ENCODE measurements at places on chromosomes 1 and 21. TPM values are rescaled to one million over a fixed set of nuclear protein-coding genes. Genes with fewer than 3 reads are reported as not detected.

DNA sequence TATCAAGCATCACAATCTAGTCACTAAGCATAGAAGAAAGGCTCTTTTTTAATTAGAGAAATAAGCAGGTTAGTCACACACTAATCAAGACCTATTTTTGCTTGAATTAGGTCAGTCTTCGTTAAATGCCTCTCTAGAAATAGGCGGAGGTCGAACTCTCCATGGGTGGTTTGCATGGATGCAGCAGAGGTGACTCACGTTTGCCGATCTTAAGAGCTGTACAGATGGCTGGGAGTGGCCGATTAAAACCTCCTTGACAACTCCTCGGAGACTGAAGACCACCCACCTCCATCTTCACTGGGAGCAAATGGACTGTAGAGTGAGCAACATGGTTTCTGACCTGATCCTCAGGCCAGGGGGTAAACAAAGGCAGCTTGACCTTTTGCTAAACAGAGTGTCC, 249.3 kb downstream of the ZNF648 start:
- no peak for DNase-seq
- peaks cover 15% of the 10 kb centered on the region for H3K4me1 ChIP-seq
- H3K36me3 ChIP-seq, result no peaks in the 10 kb centered on the region

- H3K36me3 ChIP-seq, result no peaks in the 10 kb centered on the region
- H3K4me1 ChIP-seq, result no peaks in the 10 kb centered on the region
- H3K27ac ChIP-seq, result peak within 1 kb of the TSS; percentile 97
- peak within 1 kb of the TSS; percentile 83 for H3K4me3 ChIP-seq
- DNase-seq, result peak; percentile 96
Measured at GRCh38 chr1:156053768-156054499, at the start of gene UBQLN4. Gene UBQLN4, minus strand, starts transcription at chr1:156053798. Its CDS starts 97 bp downstream, at chr1:156053701.

GRCh38 chr1:53116307-53116810, 26.1 kb downstream of the SLC1A7 start:
- H3K4me1 ChIP-seq, result peaks cover 23% of the 10 kb centered on the region
- no peak overlapping the region for H3K4me3 ChIP-seq
- H3K27ac ChIP-seq, result no peak overlapping the region
- no peak for DNase-seq
- peaks cover 11% of the 10 kb centered on the region for H3K27me3 ChIP-seq

- H3K4me1 ChIP-seq, result no peaks in the 10 kb centered on the region
- no peak overlapping the region for H3K27ac ChIP-seq
- H3K27me3 ChIP-seq, result no peaks in the 10 kb centered on the region
Measured at GRCh38 chr1:45568421-45568820, 15.4 kb upstream of the NASP start.

DNA sequence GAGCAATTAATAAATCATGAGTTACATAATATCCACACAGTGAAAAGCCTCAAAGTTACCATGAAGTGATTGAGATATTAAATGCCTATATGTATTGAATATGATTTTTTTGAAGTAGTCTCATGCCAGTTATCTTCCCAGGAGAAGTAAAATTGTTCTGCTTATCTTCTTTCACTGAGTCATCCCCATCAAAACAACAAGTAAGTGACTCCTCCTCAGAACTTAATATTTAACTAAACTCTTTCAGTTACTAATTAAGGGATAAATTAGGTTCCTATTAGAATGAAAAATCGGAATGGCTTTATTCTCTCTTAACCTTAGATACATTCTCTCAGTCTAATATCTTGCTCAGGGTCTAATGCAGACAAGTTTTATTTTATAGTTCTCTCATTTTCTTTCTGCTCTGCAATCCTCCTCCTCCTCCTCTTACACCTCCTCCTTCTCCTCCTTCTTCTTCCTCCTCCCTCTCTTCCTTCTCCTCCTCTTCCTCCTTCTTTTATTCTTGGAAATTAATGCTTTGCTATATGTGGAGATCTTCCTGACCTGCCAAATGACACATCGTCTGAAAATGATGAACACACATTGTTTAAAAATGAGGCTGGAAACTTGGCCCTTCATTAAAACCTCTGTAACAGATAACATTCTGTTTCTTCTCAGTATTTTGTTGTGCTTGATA, 110.9 kb downstream of the RUNX1 start:
- H3K36me3 ChIP-seq, result no peaks in the 10 kb centered on the region
- no peak for DNase-seq
- H3K4me1 ChIP-seq, result peaks cover 16% of the 10 kb centered on the region
- H3K4me3 ChIP-seq, result no peak overlapping the region
- H3K27ac ChIP-seq, result no peak overlapping the region
- H3K27me3 ChIP-seq, result no peaks in the 10 kb centered on the region

- H3K27me3 ChIP-seq, result no peaks in the 10 kb centered on the region
- no peaks in the 10 kb centered on the region for H3K36me3 ChIP-seq
- no peak overlapping the region for H3K4me3 ChIP-seq
- no peak overlapping the region for H3K27ac ChIP-seq
- H3K4me1 ChIP-seq, result no peaks in the 10 kb centered on the region
- peak; percentile 7 for DNase-seq
Measured at GRCh38 chr1:195663549-195664280, 944.5 kb downstream of the KCNT2 start.

DNA sequence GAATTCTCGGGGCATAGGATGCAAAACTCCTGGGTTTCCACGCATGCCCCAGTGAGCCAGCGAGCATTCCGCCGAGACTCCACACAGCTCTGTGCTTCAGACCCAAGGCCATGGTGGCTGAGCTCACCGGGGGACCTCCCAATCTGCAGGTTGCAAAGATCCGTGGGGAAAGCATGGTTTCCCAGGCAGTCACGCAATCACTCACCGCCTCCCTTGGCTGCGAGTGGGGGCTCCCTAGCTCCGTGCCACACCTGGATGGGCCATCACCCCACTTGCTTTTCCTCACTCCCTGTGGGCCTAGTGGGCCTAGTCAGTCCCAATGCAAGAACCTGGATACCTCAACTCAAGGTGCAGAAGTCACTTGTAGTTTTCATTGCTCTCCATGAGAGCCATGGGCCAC, 37.0 kb upstream of the SAMD11 start:
- no peaks in the 10 kb centered on the region for H3K4me1 ChIP-seq
- peaks cover 38% of the 10 kb centered on the region for H3K27me3 ChIP-seq
- no peak for DNase-seq
- H3K27ac ChIP-seq, result no peak overlapping the region
- no peaks in the 10 kb centered on the region for H3K36me3 ChIP-seq
- H3K4me3 ChIP-seq, result no peak overlapping the region

DNA sequence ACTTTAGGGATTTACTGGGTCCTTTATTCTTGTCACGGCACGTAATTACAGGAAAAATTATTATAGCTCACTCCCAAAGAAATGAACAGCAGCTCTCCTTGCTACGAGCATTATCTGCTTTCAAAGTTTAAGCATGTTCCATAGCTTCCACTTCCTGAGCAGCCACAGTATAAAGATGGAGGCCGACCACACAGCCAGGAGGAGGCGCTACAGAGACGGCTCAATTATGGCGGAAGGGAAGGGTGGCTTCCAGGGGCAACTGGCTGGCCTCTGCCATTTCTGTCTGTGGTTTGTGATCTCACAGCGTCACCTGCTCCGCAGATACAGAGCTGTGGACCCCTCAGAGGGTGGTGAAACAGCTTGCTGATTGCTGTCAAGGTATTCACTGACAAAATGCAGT, 212.3 kb upstream of the GREM2 start:
- no peaks in the 10 kb centered on the region for H3K4me1 ChIP-seq
- no peaks in the 10 kb centered on the region for H3K27me3 ChIP-seq
- no peak overlapping the region for H3K27ac ChIP-seq
- H3K4me3 ChIP-seq, result no peak overlapping the region
- DNase-seq, result no peak

DNA sequence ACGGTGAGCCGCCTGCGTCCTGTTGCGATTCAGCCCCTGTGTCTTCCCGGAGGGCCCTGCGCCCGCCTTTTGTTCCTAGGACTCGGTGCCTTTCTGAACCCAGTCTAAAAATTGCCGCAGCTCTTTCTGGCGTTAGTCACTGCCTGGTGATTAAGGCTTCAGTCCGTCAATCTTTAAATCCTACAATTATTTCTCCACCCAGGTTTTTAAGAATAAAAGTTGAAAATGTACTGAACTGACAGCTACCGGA, 16.2 kb upstream of the PDXK start:
- H3K27ac ChIP-seq, result peak overlapping the region; percentile 65
- H3K4me3 ChIP-seq, result no peak overlapping the region
- H3K27me3 ChIP-seq, result no peaks in the 10 kb centered on the region
- H3K36me3 ChIP-seq, result no peaks in the 10 kb centered on the region
- no peak for DNase-seq

DNA sequence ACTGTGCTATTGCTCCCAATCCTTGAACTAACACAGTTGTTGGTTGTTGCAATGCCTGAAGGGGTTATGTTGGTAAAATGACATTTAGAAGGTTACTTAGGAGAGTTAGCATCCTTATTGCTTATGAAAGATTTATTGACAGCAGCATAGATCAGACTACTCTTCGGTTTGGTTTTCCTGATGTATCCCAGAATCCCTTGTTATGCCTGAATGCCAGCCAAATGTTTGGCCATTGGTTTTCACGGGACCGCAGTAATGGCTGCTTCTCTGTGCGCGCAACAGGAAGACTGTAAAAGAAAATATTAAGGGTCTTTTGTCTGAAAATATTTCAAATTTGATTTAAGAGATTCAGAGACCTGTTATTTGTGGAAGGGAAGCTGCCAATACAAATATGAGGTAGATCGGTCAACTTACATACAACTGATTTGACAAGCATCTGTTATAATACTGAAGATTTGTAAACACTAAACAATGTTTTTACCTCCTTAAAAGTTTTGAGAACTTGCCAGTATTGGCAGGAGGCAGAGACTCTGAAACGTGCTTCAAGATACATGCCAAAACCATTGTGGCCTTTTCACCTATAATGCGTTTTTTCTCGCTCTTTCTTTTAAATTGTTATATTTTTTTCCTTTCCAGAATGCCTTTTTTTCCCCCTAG, 8.3 kb downstream of the NFIA start:
- no peak for DNase-seq
- H3K4me1 ChIP-seq, result no peaks in the 10 kb centered on the region
- H3K4me3 ChIP-seq, result no peak overlapping the region
- no peak overlapping the region for H3K27ac ChIP-seq
- no peaks in the 10 kb centered on the region for H3K27me3 ChIP-seq

DNA sequence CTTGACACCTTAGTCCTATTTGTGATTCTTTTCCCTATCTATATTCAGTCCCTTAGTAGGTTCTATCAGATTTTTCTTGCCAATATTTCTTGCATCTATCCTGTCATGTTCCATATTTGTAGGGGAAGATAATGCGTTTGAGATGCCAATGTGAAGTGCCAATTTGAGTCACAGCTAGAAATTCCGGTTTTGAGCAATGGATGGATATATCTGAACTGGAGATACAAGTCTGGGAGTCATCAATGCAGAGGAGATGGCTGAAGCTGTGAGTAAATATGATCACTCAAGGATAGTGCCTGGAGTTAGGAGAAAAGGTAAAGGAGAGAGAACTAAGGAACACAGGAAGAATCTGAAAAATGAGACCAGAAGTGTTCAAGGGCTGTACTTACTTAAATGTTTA, 93.8 kb downstream of the COQ8A start:
- no peak overlapping the region for H3K4me3 ChIP-seq
- no peak for DNase-seq
- H3K27ac ChIP-seq, result no peak overlapping the region
- H3K36me3 ChIP-seq, result no peaks in the 10 kb centered on the region
- no peaks in the 10 kb centered on the region for H3K27me3 ChIP-seq

- H3K27ac ChIP-seq, result peak overlapping the region; percentile 95
- H3K4me1 ChIP-seq, result peaks cover 53% of the 10 kb centered on the region
- peak; percentile 81 for DNase-seq
- H3K4me3 ChIP-seq, result no peak overlapping the region
- H3K27me3 ChIP-seq, result no peaks in the 10 kb centered on the region
Measured at GRCh38 chr1:10686404-10687040, 109.9 kb downstream of the CASZ1 start.

GRCh38 chr1:230758709-230759368, 11.7 kb downstream of the CAPN9 start:
- no peaks in the 10 kb centered on the region for H3K36me3 ChIP-seq
- H3K27ac ChIP-seq, result peak overlapping the region; percentile 45
- H3K4me3 ChIP-seq, result no peak overlapping the region
- DNase-seq, result peak; percentile 49
- H3K27me3 ChIP-seq, result no peaks in the 10 kb centered on the region

GRCh38 chr1:220950576-220950975, 71.3 kb downstream of the HLX start:
- H3K27ac ChIP-seq, result no peak overlapping the region
- DNase-seq, result no peak
- H3K4me1 ChIP-seq, result no peaks in the 10 kb centered on the region
- H3K27me3 ChIP-seq, result no peaks in the 10 kb centered on the region
- no peaks in the 10 kb centered on the region for H3K36me3 ChIP-seq

GRCh38 chr1:20124456-20125057, 5.2 kb upstream of the PLA2G2D start:
- no peaks in the 10 kb centered on the region for H3K27me3 ChIP-seq
- no peak overlapping the region for H3K4me3 ChIP-seq
- DNase-seq, result peak; percentile 57
- H3K4me1 ChIP-seq, result no peaks in the 10 kb centered on the region
- H3K36me3 ChIP-seq, result no peaks in the 10 kb centered on the region

GRCh38 chr1:243470502-243470901, 214.7 kb downstream of the SDCCAG8 start:
- H3K4me1 ChIP-seq, result no peaks in the 10 kb centered on the region
- no peaks in the 10 kb centered on the region for H3K36me3 ChIP-seq
- DNase-seq, result no peak
- H3K4me3 ChIP-seq, result no peak overlapping the region

- H3K27ac ChIP-seq, result no peak overlapping the region
- no peaks in the 10 kb centered on the region for H3K4me1 ChIP-seq
- H3K4me3 ChIP-seq, result no peak overlapping the region
Measured at GRCh38 chr1:245546875-245547274, 392.1 kb downstream of the KIF26B start.

GRCh38 chr1:23126801-23127200, 41.9 kb downstream of the LUZP1 start:
- DNase-seq, result no peak
- H3K4me3 ChIP-seq, result no peak overlapping the region
- H3K36me3 ChIP-seq, result no peaks in the 10 kb centered on the region
- no peak overlapping the region for H3K27ac ChIP-seq
- peaks cover 22% of the 10 kb centered on the region for H3K4me1 ChIP-seq
- no peaks in the 10 kb centered on the region for H3K27me3 ChIP-seq

- DNase-seq, result no peak
- no peaks in the 10 kb centered on the region for H3K36me3 ChIP-seq
- no peak overlapping the region for H3K4me3 ChIP-seq
- H3K27ac ChIP-seq, result no peak overlapping the region
- peaks cover 7% of the 10 kb centered on the region for H3K4me1 ChIP-seq
Measured at GRCh38 chr1:9759939-9760338, 63.8 kb downstream of the CLSTN1 start.

GRCh38 chr21:15141261-15141970, 76.6 kb upstream of the NRIP1 start:
- H3K4me3 ChIP-seq, result no peak overlapping the region
- H3K36me3 ChIP-seq, result no peaks in the 10 kb centered on the region
- no peaks in the 10 kb centered on the region for H3K27me3 ChIP-seq
- peak overlapping the region; percentile 82 for H3K27ac ChIP-seq
- DNase-seq, result no peak

GRCh38 chr1:202007805-202008489, 2.4 kb upstream of the ELF3 start:
- peak; percentile 93 for DNase-seq
- H3K36me3 ChIP-seq, result no peaks in the 10 kb centered on the region
- no peaks in the 10 kb centered on the region for H3K27me3 ChIP-seq
- H3K4me1 ChIP-seq, result peaks cover 38% of the 10 kb centered on the region
- H3K27ac ChIP-seq, result peak overlapping the region; percentile 91

Gene LGR6
- 0.32 TPM for total RNA-seq

Gene OR6N1
- not detected for total RNA-seq

Gene HMCN1
- 14.2 TPM for total RNA-seq

Gene S100A7A
- not detected for total RNA-seq

Gene RAB25
- 77.9 TPM for total RNA-seq

Gene CR1L
- total RNA-seq, result not detected

Gene MYOG
- total RNA-seq, result not detected

Gene ALX3
- total RNA-seq, result 1.6 TPM

Measured in hepatocyte (in vitro differentiated cells).